ENCODE measurements at places on chromosomes 13 and 19. TPM values are rescaled to one million over a fixed set of nuclear protein-coding genes. Genes with fewer than 3 reads are reported as not detected.

The CFAP97D2 gene
- total RNA-seq = not detected

The ZNF547 gene
- total RNA-seq = 2.7 TPM

The HS6ST3 gene
- 0.31 TPM for total RNA-seq

- peak; percentile 67 for DNase-seq
Measured at GRCh38 chr19:12782424-12783290, 7.3 kb upstream of the HOOK2 start.

The ZNF256 gene
- total RNA-seq = 23.2 TPM

The LSM4 gene
- 768 TPM for total RNA-seq

DNA sequence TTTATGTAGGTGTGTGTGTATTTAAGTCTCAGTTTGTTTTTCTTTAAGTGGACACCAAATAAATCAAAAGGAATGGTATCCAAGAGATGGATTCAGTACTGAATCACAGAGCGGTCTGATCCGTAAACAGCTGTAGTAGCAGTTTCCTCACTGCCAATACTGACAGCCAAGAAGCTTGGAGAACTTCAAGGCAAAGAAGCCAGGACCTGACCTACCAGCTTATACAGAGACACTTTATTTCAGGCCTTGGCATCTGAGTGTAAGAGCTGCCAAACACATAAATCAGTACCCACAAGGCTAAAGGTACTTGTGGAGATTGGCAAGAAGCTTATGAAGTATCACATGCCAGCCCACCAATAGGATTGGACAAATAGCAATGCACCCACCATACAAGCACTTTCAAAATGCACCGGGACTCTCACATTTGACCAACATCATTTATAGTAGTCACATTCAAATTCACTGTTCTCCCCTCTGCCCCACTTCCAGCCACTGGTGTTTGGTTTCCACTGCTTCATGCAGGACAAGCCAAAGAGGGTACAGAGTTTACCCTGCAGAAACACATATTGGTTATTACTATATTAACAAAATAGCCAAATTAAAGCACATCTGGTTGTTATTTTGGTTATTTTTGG lies 357.9 kb downstream of the KLF12 start:
- no peak for DNase-seq

The S1PR4 gene
- total RNA-seq = not detected

DNA sequence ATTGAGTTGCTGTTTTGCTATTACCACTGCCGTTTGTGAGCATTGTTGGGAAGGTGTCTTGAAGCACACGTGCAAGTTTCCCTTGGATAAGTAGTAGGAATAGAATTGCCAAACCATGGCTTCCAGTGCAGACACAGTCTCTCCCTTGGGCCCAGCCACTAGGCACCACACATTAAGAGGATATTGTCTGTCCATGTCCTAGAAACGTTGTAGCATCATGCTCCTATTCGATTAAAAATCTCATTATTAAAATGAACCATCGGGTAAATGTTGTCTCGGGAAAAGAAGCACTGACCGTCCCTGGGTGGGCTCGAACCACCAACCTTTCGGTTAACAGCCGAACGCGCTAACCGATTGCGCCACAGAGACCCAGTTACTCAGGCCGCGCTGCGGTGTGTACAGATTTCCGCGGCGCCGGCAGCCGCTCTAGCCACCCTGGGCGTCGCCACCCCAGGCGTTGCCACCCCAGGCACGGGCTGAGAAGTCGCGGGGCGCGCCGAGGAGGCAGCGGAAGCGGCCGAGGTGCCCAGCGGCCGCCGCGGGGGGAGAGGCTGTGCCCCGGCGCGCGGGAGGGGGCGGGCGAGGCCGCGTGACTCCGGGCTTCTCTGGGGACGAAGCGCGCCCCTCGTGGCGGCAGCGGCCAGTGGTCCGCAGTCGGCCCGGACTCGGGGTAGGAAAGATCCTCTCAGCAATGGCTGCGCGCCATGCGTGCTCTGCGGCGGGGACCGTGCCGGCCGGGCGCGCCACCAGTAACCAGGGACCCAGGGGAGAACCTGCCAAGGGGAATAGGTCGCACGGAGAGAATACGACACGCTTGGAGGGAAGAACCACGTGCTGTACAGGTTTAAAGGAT lies 56.2 kb downstream of the USPL1 start:
- DNase-seq = peak; percentile 93

The PSG2 gene
- not detected for total RNA-seq

- no peak for DNase-seq
Measured at GRCh38 chr19:30371161-30371836, 885 bp upstream of the ZNF536 start.

The ZNF254 gene
- total RNA-seq = 51.9 TPM

All from neural progenitor cell (in vitro differentiated cells).